Large intestine (tissue), 12 donors: ENCODE measurements at places on chromosomes 6 and 20. TPM values are rescaled to one million over a fixed set of nuclear protein-coding genes. Genes with fewer than 3 reads are reported as not detected.

DNA sequence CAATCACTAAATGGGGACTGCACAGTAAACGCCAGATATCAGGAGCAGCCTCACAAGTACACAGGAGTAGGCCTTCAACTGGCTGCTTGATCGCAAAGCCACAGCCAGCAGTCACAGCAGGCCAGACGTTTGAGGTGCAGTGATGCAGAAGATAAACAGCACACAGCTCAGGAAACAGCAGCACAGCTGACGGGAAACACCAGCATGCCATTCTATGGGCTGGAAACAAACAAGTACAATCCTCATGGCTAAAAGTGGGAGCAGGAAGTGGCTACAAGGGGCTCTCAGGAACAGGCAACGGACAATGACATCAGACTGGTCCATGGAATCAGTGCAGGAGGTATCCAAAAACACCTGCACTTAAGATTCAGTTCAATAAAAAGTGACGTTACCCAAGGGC is 111.0 kb downstream of the DTNBP1 start:
- DNase-seq, result peak; percentile 19

The WFDC5 gene
- polyA plus RNA-seq, result not detected

- peak; percentile 23 for DNase-seq
Observed at GRCh38 chr20:24118034-24118433, 129.5 kb upstream of the GGTLC1 start.

The IPCEF1 gene
- 2.2 TPM for polyA plus RNA-seq

The TMEM217 gene
- polyA plus RNA-seq, result 1.5 TPM

DNA sequence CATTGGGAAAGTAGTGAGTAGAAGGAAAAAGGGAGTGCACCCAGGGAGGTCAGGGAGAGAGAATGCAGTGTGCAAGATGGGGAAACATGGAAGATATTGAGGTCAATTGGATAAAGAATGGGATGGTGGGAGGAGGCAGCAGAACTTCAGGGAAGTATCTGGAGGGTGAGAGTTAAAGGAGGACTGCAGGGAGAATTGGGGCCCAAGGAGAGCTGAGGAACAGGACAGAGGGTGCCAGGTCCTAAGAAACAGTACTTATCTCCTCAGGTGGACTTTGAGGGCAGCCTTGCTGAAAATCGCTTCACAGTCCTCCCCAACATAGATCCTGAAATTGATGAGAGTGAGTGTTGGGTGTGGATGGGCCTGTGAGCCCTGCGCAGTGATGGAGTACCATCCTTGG is 4.2 kb upstream of the SAPCD1 start:
- DNase-seq, result no peak

The SLC17A3 gene
- 0.43 TPM for polyA plus RNA-seq

DNA sequence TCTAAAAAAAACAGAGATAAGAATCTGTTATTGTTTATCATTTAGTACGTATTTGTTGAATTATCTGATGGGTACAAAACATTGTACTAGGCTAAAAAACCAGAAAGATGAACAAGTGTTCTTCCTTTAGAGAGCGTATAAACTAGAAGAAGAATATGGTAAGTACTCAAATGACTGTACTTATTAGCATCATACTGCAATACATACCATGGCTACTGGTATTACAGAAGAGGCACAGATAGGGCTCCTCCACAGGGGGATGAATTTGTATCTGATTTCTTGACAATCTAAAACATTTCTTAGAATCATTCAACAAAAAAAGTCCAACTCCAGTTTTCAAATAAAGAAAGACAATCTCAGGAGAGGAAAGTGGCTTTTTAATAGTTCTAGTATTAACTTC is 118.0 kb upstream of the THEMIS start:
- DNase-seq, result no peak

DNA sequence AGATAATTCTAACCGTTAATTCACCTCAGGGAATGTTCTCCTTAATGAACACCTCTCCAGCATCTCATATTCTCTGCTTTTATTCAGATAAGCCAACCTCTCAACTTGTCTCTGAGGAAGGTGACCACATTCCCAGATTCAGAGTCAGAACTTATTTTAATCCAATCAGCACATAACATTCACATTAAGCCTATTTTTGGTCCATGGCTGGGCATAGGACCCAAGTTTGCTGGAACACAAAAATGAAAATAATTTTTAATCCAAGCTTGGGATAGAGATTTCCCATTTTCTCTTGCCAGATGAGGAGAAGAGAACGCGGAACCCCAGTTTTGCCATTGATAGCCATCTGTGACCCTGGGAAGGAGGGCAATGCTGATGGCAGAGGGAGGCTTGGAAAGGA is 126.5 kb downstream of the FRK start:
- DNase-seq, result no peak

DNA sequence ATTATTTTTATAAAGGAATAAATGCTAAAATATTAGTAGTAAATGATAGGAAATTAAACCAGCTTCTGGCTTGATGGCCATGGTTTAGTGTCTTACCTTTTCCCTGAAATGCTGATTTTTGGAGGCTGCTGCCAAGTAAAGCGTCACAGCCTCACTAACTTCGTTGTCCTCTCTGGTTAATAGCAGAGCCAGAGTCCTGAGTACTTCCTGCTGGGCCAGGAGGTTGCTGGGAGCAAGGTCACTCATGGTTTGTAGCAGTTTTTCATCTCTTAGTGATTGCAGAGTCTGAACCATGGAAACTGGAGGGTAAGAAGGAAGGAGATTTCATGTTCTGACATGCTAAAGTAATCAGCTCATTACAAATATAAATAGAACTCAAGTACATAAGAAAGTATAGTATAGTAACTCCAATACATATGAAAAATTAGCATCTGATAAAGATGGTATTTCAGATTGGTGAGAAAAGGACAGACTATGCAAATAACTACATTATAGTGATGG is 26.5 kb upstream of the ARMH2 start:
- DNase-seq, result no peak

- DNase-seq, result peak; percentile 42
Observed at GRCh38 chr6:16184129-16184528, 54.3 kb upstream of the GMPR start.

DNA sequence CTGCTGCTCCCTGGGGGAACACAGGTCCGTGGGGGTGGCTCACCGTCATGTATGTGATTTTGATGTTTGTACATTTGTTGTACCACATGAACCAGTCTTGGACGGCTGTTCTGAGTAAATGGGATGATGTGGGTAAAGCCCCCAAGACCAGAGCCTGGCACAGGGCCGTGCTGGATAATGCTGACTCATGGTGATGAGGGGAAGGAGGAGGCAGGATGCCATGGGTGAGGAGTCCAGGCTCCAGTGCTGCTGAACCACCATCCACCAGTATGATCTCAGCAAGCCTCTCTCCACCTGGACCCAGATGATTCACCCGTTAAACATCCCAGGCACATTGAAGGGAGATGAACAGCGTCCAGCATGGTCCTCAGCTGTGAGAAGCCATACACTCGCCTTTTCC is 9.6 kb upstream of the APCDD1L start:
- no peak for DNase-seq

GRCh38 chr6:114419175-114419574 is 76.4 kb upstream of the HS3ST5 start:
- DNase-seq, result peak; percentile 10

DNA sequence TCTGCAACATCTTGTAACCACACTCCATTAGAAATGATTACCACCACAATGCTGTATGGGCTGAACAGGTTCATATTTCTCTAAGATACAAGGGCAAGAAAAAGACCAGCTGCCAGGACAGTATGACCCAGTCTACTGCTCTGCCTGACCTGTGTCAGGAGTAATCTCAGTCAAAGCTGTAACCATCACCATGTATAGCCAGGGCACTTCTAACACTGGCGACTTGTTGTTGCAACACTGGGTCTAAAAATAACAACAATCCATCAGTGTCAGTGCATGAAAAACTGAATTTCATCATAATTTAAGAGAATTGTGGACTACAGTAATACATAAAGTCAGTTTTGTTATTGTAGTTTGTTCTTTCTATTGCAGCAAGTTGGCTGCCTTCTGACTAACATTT is 738.6 kb upstream of the ADGRB3 start:
- DNase-seq, result no peak

DNA sequence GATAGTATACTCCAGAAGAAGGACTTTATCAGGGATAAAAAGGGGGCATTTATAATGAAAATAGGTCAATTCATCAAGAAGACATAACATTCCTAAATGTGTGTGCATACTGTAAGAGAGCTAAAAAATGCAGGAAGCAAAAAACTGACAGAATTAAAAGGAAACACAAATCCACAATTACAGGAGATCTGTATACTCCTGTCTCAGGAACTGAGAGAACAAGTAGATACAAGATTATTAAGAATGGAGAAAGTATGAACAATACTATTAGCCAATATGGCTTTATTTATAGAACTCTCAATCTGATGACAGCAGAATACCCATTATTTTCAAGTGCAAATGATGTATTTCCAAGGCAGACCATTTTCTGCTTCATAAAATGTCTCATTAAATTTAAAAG is 167.7 kb upstream of the BMP5 start:
- no peak for DNase-seq
